ENCODE measurements at places on chromosomes 6 and 20.

DNA sequence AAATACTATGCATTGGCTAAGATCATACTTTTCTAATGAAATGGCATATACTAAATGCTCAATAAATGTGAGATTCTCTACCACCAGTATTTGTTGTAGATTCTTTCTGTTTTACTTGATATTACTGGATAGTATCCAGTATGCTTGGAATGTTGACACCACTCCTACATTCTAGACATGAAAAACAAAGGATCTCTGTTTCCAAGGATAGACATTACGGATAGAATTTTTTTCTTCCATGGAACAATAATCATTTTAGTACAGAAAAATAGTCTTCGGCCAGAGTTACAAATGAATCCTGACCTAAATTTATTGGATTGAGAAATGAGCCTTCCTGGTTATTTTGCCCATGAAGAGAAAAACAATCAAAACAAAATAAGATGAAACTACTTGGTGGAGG lies 258.2 kb upstream of the NT5E start:
- no peak for DNase-seq

DNA sequence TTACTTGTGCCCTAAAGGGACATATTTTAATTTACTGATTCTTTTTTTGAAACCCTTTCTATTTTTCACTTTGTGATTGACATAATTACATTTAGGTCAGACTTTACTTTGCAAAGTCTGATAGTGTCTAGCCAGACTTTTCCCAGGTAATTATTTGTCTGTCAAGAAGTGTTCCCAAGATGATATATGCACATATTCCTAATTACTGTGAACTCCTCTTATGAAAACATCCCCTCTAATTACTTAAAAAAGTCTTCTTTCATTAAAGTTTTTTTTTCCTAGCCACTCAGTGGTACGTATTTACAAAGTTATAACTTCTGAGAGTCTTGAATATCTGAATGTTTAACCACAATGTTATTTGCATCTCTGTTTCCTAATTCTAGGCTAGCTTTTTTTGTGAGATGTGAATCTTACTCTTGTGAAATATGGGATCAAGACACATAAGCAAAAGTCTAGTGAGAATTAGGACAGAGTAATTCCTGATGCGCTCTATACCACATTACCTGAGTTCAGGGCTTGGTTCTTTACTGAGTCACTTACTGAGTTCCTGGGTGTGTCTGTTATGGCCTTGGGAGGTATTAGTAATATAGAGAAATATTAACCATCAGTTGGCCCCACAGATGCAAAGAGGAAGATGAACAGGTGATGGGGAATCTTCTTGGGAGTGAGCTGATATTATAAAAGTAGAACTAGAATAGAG lies 27.9 kb downstream of the FAM83B start:
- no peak for DNase-seq

DNA sequence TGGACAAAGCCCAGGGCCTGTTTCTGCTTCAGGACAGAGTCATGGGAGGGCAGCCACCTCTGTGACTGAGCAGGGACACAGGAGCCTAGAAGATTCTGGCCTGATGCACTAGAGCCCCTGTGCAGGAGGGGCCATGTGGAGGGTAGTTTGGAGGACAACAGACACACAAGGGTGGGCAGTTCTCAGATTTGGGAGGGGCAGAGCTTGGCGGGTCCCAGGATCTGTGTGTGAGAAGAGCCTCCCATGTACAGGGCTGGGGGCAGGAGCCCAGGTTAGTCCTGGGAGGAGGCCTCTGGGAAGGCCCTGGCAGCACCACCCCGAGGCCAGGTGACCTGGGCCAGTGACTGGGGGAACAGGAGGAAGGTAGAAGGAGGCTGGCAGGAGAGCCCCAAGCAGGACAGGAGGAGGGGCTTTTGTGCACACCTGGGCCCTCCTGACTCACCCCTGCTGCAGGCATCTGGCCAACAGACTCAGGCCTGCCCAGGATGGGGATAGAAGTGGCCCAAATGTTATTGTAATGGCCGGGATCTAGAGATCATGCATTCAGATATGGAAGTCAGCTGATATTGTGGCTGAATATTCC lies 1.4 kb upstream of the ULBP3 start:
- DNase-seq = no peak

- DNase-seq = no peak
These were observed 90.7 kb downstream of the KHDC1L start for GRCh38 chr6:73134588-73134987.

DNA sequence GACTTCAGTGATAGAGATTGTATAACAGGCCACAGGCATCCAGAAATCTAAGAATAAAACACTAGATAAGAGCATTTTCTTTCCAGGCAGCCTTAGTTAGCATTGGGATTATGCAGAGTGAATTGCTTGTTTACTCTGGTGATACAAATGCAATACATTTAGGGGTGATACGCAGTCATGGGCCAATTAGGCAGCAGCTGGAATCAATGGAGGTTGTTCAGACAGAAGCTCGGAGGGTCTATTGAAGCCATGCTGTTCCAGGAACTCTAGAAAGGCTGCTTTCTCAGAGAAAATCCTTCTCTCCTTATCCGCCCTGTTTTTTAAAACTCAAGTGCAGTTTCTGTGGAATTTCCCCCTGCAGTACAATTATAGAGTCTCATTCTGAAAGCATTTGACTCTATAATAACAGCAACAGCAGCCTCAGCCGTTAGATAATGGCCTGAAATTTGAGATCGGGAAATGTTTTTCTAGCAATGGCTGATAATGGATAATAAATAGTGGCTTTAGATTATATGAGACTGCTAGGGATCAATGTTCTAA lies 364.3 kb upstream of the HS3ST5 start:
- no peak for DNase-seq

GRCh38 chr6:143621876-143622605 lies 55.7 kb upstream of the PHACTR2 start:
- DNase-seq = no peak

DNA sequence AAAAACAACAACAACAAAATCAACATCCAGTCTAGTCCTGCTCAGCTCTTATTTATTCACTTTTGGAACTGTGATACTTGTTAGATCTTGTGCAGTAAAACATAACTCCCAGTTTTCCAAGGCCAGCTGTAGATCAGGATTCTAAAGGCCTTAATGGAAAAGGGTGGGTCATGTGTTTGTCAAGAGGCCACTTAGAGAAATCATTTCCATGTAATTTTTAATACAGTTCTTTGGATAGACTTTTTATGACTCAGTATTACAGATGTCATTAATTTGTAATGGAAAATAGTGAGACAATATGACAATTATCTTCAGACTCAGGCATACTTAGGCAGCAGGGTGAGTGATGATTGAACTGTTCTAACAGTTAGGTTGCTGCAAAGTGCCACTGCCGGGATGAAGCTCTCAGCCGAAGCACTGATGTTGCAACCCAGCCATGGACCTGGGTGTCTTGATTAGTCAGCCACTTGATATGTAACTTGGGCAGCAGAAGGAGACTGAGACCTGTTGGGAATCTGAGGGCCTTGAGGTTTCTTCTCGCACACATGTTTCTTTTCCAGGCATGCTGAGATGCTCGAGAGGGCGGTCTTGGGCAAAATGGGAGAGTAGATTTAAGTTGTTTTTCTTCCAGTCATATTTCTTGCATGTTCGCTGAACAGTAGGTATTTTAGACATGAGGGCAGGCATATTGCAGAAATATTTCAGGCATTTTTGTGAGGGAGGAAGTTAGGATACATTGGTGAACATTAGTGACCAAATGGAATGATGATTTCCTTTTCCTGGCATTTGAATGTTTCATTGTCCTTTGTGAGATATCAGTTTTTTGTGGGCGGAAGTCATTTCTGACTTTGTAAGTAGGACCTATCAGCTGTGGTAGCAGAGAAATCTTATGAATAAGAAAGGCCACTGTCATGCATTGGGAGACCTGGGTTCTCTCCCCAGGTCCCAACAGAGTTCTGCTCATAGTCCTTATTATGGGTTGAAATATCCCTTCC lies 52.3 kb downstream of the SLX4IP start:
- DNase-seq = no peak

GRCh38 chr6:147170269-147170668 lies 33.9 kb upstream of the STXBP5 start:
- no peak for DNase-seq

- no peak for DNase-seq
These were observed 25.4 kb downstream of the ZMYND8 start for GRCh38 chr20:47330933-47331708.

DNA sequence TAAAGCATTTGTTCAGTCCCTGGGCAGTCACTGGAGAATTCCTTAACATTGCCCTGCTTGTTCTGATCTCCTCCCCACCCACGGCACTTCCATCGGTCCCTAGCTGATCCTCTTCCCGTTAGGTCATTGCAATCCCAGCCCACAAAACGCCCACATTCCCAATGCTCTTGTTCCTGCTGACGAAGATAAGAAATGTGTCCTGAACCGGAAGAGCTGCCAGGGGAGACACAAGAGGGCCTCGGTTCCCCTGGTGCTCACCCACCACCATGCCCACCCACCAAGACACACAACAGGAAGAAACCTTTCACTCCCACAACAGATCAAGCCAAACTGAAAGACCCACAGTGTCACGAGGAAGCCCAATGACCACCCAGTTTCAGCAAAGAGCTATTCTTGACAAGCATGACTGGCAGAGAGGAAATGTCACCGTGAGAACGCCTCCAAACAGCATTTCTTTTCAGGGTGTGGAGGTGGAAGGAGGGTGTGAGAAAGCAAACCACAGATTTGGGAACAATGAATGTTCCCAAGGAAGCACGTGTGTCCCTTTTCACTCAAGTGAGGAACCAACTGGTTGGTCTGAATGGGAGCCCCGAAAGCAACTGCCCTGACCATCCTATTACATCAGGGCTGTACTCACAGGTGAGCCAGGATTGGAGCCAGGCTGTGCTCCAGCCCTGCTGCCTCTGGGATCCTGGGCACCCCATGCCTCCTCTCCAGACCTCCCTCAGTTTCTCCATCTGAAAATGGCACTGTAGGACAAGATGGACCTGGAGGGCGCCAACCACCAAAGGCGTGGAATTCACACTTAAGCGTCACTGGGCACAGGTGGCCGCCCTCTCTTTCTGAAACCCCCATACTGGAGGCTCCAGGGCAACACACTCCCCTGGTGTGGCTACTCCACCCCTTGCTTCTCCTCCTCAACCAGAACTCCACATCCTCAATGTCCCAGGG lies 97.5 kb downstream of the ZMYND8 start:
- DNase-seq = no peak

DNA sequence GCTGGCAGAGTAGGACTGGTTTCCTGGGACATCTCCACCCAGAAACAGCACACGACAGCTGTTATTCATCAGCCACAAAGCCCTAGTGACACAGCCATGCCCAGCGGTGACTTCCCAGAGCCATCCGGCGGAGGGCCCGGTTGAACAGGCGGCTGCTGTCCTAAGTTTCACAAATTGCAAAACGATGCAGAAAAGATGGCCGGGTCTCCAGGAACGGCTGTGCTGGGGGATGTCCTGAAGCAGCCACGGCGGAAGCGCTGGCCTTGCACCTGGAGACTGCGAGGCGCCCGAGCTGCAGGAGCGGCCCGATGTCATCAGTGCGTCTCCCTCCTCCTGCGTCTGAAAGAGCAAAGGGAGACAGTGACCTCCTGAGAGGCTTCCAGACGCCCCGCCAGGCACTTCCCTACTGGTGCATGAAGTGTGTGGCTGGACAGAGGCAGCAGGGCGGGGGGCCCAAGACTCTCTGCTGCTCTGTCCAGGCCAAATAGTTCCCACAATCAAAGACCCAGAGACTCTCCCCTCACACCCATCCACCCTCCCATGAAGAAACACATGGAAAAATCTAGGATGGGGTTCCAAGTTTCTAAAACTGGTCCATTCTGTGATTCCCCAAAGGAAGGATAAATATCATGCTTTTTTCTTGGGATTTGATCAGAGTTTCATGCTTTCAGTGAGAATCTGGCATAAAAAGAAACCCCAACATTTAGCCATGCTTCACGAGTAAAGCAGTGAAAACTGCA lies 44.0 kb downstream of the SSR1 start:
- DNase-seq = no peak

DNA sequence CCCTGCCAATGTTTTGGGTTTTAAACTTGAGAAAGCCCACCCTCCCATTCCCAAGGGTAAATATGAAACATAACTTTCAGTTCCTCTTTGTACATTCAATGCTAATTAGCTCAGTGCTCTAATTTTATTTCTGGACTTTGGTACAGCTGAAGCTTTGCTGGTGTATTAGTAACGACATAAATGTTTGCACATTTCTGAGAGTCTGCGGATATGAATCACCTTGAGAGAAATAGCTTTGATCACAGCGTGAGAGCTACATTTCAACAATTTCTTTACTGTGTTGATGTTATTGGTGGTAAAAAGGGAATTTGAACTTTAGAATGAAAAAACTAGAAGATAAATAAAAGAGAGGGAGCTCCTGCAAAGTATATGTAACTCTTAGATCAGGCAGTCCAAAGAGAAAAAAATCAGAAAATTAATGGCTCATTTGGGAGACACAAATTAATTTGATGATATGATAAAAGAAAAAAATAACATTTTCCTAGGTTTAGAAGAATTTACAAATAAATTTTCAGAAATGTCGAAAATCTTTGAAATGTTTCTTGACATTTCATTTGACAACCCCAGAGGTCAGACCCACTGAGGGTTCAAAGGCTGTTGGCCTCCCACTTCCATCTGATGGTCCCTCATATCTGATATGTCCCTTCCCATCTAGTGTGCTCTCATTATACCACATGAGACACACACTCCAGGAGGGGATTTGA lies 38.5 kb upstream of the CAP2 start:
- no peak for DNase-seq

GRCh38 chr6:30691208-30691847 lies 544 bp upstream of the NRM start:
- no peak for DNase-seq

DNA sequence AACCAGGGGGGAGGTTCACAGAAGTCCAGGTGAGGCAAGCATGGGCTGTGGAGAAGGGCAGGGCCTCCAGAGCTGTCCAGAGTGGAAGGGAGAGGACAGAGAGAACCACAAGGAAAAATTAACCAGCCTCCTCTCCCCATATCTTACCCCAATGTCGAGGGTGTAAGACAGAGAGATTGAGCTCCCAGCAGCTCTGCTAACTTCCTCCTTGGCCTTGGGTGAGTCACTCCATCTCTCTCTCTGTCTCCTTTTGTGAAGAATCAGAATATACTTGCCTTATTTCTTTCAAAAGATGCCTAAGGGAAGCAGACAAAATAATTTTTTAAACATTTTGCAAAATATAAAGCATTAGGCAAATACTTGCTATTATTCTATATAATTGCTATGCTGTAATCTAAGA lies 58.3 kb upstream of the IYD start:
- DNase-seq = no peak

DNA sequence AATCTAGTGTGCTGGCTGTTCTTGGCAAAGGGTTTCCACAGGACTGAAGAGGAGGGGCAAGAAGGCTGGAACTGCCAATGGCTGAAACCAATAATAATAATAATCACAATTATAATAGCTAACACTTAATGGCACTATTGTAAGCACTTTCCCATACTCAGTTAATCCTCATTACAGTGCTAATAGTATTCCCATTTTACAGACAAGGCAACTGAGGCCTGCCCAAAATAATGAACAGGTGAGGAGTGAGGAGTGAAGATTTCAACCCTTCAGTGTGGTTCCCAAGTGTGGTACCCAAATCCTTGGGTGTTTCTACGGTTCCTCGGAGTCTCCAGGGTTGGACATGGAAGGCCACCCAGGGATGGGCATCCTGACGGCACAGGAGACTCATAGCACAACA lies 69.9 kb downstream of the TRERF1 start:
- no peak for DNase-seq

- no peak for DNase-seq
These were observed 28.6 kb downstream of the AKAP7 start for GRCh38 chr6:131163886-131164285.
